Mucosa of descending colon (tissue), 3 donors: ENCODE measurements at places on chromosomes 11 and 22.

GRCh38 chr22:22902247-22903001 lies 14.8 kb downstream of the IGLL5 start:
- no peak for DNase-seq

- no peak for DNase-seq
These were observed 8.7 kb downstream of the CRYBB3 start for GRCh38 chr22:25208328-25208727.

DNA sequence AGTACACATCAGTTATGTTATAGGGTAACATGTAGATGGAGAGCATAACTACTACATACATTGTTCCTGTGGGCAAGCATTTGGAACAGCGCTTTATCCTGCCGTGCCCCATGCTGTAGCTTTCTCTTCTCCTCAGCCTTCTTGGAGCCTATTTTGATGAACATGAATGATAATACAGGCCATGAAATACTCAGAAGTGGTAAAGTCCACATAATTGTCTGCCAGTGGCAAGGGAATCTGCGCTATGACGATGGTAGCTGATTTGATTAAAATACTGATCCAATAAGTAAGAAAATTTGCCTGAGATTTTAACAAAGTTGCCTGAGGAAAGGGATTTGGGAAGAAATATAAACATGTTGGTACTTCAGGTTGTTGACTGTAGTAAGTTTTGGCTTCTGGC lies 23.3 kb downstream of the ALKBH3 start:
- DNase-seq: no peak

DNA sequence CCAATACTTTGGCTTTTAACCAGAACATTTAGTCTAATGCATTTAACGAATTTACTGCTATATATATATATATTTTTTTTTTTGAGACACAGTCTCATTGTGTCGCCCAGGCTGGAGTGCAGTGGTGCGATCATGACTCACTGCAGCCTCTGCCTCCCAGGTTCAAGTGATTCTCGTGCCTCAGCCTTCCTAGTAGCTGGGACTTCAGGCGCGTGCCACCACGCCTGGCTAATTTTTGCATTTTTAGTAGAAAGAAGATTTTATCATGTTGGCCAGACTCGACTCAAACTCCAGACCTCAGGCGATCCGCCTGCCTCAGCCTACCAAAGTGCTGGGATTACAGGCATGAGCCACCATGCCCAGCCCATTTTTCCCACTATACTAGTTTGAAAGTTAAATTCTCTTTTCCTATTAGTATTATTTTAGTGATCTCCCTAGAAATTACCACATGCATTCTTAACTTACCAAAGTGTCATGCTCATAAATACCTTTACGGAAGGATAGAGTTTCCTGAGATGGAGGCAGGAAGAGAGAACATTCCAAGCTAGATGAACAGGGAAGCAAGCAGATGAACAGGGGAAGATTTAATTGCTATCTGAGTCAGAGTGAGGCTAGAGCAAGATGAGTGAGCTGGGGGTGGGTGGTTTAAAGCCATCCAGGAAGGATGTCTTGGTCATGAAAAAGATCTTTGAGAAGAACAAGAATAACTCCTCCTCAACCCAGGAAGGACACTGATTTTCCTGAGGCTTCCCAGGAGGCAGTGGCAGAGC lies 4.4 kb upstream of the PGAP2 start:
- no peak for DNase-seq

DNA sequence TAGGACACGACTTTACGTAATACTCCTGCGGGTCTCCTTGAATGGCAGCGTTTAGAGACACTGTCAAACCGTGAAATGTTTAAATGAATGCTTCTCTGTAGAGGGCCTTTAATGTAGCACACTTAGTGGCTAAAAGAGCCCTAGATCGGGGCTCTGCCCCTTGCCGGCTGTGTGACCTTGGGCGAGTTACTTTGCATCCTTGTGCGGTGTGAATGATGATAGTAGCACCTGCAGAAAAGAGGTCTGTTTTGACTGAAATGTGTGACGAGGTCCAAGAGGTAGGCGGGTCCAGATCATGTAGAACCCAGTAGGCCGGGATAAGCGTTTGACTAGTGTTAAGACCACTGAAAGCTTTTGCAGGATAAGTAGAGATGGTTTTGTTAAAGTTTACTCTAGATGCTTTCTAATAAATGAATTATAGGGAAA lies 866 bp downstream of the MED17 start:
- peak; percentile 40 for DNase-seq
